ENCODE measurements at places on chromosomes 7 and 10. TPM values are rescaled to one million over a fixed set of nuclear protein-coding genes. Genes with fewer than 3 reads are reported as not detected.

Gene APBB1IP
- total RNA-seq = 43.6 TPM

Gene FAM24B
- total RNA-seq = 13.1 TPM

Gene CRYGN
- 0.22 TPM for total RNA-seq

DNA sequence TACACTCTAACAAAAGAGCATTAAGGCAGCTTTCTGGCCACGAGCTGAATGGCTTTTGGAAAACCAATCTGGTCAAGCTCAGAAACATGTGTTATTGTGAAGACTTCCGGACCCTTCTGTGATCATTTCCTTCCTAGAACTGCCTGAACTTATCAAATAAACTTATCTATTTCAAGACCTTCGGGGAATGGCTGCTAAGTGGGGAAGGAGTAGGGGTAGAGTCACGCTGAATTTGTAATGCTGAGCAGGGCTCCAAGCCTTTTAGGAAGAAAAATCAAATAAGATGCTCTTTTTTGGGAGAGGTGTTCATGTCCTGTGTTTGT is 56.6 kb downstream of the PAPSS2 start:
- no peak for DNase-seq

DNA sequence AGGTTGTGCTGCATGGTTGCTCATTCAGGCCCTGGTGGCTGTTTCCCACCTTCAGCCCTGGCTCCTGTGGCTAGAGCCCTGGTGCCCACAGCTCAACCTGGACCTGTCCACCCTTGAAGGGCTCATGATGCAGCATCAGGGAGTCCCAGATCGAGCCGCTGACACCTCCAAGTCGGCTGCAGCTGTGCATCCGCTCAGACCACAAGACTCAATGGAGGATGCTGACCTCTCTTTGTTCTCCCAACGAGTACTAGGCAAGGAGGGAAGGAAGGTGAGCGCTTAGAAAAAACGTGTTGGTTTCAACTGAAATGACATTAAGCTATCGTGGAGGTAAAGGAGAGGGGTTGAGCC is 9.5 kb upstream of the C10orf95 start:
- no peak for DNase-seq

All from activated T-helper 1 cell treated with anti-CD3 and anti-CD28 coated beads, Interleukin-12 subunit alpha, Interleukin-12 subunit beta, Interleukin-2, Interleukin-4 antibody, amounts not matched to agents 30 ng/mL and 10 ng/mL and 1 ng/mL, durations not matched to agents 14 hours and 24 hours and 36 hours (primary cell).